SIG-M5 (cell line): ENCODE measurements at places on chromosomes 3 and 15.

DNA sequence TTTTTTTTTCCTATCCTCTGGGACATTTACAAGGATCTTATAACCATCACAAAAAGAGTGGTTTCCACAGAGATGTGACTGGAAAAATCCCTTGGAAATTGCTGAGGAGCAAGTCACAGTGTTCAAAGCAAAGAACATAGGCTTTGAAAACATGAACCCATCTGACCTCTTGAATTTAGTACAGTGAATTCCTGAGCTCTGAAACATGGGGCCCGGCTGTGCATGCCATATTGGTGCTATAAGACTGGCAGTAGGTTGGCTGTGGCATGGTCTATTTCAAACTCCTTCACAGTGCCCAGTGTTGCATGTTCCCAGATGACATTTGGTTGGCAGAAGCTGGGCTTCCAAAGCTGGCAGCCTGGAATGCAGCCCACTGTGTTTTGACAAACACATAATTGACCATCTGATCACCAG is 202.2 kb downstream of the TIGIT start:
- DNase-seq: no peak

DNA sequence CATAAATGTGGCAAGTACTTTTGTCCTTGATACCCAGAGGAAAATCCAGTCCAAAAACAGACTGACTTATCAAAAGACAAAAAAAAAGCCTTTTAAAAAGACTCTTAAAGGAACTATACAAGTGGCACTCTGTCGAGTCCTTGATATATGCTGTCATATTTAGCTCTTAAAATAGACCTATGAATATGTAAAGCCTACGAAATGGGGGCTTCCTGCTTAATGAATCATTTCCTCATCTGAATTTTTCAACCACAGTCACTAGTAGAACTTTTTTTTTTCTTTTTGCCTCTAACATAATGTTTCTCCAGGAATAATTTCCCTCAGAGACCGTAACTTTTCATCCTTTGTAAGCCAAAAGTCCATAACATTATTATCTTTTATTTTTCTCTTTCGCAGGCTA is 95.8 kb downstream of the P3H2 start:
- DNase-seq: no peak

DNA sequence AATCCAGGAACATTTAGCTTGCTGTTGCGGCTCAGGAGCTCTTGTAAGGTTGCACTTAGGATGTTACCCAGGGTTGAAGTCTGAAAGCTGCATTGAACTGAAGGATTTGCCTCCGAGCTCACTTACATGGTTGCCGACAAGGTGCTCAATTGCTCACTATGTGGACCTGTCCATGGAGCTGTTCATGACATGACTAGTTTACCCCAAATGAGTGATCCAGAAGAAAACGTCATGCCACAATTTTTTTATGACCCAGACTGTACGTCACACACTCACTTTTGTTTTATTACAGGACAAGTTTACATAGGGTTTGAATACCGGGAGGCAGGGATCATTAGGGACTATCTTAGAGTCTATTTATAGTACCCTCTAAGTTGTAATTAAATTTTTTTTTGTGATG is 21.0 kb upstream of the CLDN11 start:
- DNase-seq: no peak

- no peak for DNase-seq
Measured at GRCh38 chr3:56869157-56869889, 67.6 kb upstream of the ARHGEF3 start.

GRCh38 chr3:159007331-159007730 is 205.5 kb downstream of the MFSD1 start:
- DNase-seq: no peak

DNA sequence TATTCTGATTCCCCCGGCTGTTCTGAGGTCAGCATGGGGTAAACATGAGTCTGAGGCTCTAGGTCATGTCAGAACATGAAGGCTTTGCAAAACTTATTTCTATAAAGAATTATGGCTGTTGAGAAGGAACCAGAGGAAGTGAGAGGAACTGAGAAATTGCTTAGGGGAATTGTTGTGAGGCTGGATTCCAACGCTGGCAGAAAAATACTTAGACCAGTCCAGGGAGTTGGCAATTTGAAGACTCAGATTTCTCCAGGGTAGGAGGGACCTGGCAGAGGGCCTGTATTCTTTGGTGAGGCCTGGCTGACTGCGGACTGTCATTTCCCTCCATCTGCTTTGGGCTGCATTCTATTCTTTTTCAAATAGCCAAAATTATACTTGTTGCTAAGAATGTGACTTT is 155.5 kb downstream of the PLD1 start:
- no peak for DNase-seq

- DNase-seq: no peak
Measured at GRCh38 chr3:61562721-61563312, 1.4 kb downstream of the PTPRG start.

GRCh38 chr15:34663101-34663500 is 79.7 kb upstream of the GOLGA8B start:
- DNase-seq: no peak

DNA sequence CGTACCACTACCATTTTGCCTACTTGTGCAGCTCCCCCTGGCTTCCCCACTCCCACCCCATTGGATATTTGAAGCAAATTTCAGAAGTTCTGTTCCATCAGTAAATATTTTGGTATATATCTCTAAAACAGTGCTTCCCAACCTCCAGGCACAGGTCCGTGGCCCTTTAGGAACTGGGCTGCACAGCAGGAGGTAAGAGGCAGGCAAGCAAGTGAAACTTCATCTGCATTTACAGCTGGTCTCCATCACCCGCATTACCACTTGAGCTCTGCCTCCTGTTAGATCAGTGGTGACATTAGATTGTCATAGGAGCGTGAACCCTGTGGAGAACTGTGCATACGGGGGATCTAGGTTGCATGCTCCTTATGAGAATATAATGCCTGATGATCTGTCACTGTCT is 97.2 kb upstream of the LRRFIP2 start:
- DNase-seq: no peak

GRCh38 chr3:170368921-170369320 is 11.4 kb downstream of the SKIL start:
- no peak for DNase-seq

DNA sequence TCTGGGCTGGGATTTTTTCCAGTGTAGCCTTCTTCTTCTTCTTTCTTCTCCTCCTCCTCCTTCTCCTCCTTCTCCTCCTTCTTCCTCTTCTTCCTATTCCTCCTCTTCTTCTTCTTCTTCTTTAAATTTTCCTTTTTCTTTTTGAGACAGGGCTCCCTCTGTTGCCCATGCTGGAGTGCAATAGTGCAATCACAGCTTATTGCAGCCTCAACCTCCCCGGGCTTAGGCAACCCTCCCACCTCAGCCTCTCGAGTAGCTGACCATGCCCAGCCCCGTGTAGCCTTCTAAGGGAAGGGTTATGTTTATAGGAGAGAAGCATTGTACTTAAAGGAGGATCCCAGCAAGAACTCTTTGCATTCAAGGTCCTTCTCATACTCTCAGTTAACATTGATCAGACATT is 24.0 kb upstream of the MYO1E start:
- no peak for DNase-seq

DNA sequence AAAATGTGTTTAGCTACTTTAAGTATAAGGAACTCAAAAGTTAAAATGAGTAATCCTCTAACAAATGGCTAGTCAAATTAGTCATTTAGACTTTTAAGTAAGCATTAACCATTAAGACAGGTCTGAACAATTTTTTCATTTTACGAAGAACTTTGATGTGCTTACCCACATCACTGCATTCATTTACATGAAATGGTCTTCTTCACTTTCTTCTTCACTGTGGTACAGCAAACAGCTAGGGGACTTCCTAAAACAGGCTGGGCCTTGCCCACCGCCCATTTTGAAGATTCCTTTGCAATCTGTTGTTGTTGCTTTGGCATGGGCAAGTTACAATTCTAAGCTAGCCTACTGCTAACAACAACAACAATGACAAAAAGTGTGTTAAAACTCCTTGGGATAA is 67.4 kb downstream of the CBLB start:
- DNase-seq: no peak

DNA sequence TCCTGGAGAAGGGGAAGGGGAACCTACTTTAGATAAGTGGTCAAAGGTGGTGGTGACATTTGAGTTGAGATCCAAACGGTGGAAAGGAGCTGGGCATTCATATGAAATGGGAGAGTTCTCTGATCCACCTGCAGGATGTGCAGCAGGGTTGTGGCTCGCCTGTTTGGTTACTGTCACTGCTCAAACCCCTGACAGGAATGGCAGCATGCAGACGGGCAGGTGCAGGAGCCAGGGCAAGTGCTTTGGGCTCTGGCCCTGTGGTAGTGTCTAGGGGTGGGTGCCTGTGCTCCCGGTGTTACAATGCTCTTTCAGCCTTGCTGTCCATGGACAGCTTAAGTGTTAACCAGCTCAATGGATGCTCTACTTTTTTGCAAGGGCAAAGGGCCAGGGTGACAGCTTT is 18.5 kb downstream of the PAQR9 start:
- DNase-seq: no peak

DNA sequence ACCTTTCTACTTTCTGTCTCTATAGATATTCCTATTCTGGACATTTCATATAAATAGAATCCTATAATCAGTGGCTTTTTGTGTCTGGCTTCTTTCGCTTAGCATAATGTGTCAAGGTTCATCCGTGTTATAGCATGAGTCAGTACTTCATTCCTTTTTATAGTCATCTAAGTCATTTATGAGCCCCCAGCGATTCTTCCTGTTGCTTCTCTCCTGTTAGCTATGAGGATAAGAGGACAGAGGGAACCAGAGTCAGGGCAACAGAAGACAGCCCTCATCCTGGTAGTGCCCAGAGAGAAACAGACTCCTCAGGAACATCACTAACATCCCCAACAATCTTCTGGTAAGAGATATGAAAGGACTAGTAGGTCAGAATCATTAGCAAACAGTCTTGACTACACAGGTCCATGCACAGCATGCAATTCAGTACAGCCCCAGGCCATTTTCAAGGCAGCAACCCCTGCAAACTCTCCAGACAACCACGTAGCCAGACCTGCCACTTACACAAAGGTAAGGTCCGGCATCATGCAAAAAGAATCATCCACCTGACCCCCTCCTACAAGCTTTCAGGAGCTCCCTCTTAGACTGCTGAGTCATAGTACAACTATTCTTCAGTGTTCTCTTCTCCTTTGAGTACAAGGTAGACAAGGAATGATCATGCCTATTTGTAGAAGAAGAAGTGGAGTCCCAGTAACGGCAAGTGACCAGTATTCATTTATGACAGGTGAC is 91.5 kb downstream of the MYLK start:
- no peak for DNase-seq

- no peak for DNase-seq
Measured at GRCh38 chr15:96270581-96271172, 59.8 kb upstream of the NR2F2 start.

GRCh38 chr3:53065841-53066480 is 20.1 kb upstream of the SFMBT1 start:
- DNase-seq: no peak

GRCh38 chr3:149553781-149554451 is 79.4 kb downstream of the TM4SF4 start:
- DNase-seq: no peak

DNA sequence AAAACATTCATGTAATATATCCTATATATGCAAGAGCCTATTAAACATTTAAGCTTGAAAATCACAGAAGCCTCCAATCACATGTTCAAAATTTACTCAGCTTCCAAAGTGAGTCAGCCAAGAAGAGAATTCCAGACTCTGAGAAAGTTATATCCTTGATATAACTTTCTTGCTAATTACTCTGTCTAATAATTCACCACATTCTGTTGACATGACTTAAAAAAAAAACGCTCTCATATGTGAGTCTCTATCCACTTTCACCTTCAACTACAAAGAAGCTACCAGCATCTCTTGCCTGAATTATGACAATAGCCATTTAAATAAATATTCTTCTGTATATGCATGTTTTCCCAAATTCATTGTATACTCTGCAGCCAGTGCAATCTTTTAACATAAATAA is 1116.3 kb upstream of the CADM2 start:
- no peak for DNase-seq

DNA sequence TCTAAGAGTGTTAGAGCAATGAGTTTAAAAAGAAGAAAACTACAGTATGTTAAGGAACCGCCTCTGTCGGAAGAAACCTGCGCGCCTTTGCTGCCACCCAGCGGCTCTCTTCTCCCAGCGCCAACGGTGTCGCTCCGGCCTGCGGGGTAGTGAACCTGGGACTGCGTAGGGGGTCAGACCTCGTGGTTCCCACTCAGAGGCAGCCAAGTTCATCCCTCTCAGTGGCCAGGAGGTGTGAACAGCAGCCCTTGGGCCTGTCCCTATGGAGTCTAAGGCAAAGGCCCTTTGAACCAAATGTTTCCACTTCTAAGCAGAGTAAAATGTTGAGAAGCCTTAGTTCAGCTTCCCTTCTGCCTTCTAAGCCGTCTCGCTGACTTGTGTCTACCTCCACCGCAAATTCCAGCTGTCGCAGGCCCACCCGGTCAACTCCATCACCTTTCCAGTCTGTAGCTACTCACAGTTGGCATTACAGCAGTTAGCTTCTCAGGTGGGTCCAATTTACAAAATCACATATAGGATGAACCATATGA is 980 bp upstream of the RAB27A start:
- DNase-seq: no peak

- DNase-seq: no peak
Measured at GRCh38 chr15:53197426-53197839, 407.3 kb upstream of the ONECUT1 start.

- no peak for DNase-seq
Measured at GRCh38 chr15:90037961-90038631, 37.0 kb downstream of the ZNF710 start.

- no peak for DNase-seq
Measured at GRCh38 chr15:70699890-70700289, 63.5 kb downstream of the UACA start.
